SJSA1 (cell line): ENCODE measurements at places on chromosomes 3 and 15. TPM values are rescaled to one million over a fixed set of nuclear protein-coding genes. Genes with fewer than 3 reads are reported as not detected.

- DNase-seq: peak; percentile 10
- H3K27me3 ChIP-seq: no peaks in the 10 kb centered on the region
- no peaks in the 10 kb centered on the region for H3K36me3 ChIP-seq
- peaks cover 9% of the 10 kb centered on the region for H3K4me1 ChIP-seq
- no peak overlapping the region for H3K27ac ChIP-seq
These were observed 133.1 kb upstream of the IGSF10 start for GRCh38 chr3:151593928-151594327.

The GOLGA8J gene
- not detected in 2 replicates for total RNA-seq

DNA sequence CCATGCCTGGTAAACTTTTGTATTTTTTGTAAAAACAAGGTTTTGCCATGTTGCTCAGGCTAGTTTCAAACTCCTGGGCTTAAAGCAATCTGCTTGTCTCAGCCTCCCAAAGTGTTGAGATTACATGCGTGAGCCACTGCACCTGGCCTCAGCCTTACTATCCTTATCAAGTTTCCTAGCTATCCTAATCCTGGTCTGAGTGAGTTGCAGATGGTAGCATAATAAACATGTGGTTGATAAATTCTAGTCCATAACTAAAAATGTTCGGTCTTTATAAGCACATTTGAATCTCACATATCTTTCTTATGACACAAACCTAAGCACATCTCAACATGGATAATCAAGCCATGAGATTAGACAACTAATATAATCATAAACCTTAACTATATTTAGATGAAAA, 18.5 kb downstream of the NPHP3 start:
- H3K27ac ChIP-seq: no peak overlapping the region
- H3K36me3 ChIP-seq: peaks cover 47% of the 10 kb centered on the region
- H3K27me3 ChIP-seq: no peaks in the 10 kb centered on the region
- no peaks in the 10 kb centered on the region for H3K4me1 ChIP-seq
- DNase-seq: no peak

DNA sequence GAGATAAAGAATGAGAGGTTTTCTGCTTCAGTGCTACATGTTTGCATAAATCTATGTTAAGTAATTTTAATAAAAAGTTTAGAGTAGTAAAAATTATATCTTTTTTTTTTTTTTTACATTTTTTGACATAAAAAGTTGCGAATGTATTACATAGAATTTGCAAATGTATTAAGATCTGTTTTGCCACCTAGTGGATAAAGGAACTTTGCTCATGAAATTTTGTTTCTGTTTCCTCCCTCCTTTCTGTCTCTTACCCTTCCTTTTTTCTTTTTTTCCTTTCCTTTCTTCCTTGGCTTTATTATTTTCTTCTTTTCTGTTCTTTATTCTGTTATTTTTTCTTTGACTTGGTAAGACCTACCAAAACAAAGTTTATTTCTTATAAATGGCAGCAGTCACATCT, 58.5 kb upstream of the UTS2B start:
- DNase-seq: no peak
- H3K27me3 ChIP-seq: no peaks in the 10 kb centered on the region
- 0 out of 2 replicates have a peak, but pooled peaks cover 4% of the 10 kb centered on the region for H3K4me1 ChIP-seq
- no peak overlapping the region for H3K4me3 ChIP-seq
- no peak overlapping the region for H3K27ac ChIP-seq
